ENCODE measurements at places on chromosomes 6 and 20. TPM values are rescaled to one million over a fixed set of nuclear protein-coding genes. Genes with fewer than 3 reads are reported as not detected.

IMPG1 gene
- not detected for total RNA-seq

FHL5 gene
- total RNA-seq: not detected

NUP43 gene
- total RNA-seq: 49.0 TPM

DLL1 gene
- total RNA-seq: 2.0 TPM

MTFR2 gene
- total RNA-seq: 7.4 TPM

All from endothelial cell of umbilical vein (primary cell).